ENCODE measurements at places on chromosomes 2 and 18.
A peak's percentile ranks its signal among the peaks of the same experiment; 100 is the strongest.

DNA sequence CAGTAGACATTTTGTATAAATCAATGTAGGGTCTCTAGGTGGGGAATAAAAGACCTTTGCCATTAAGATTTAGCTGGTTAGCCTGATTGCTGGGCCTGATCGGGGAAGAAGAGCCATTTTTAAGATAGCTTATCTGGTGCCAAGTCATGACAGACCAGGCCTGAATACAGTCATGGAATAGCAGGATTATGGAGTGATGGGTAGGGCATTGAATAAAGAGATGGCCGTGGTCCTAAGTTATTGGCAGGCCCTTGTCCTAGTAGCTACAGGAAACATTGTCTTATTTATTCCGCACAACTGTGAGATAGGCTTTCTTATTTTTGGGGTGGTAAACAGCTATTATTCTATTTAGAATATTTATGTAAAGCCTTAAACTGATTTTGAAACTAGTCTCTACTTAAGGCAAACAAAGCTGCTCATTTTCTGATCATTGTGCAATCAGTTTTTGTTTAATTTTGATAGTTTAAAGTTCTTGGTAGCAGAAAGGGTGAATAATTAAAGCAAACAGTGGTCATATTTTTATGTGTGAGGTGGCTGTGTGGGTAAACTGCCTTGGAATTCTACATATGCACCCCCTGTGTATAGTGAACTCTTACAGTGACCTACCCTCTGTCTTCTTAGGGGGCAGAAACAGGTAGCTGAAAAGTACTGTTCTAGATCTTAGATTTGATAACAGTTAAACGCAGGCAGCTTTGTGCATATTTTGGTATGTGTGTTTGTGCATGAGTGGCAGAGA lies 22.6 kb downstream of the ZNF236 start:
- DNase-seq = no peak

GRCh38 chr2:59693231-59693959 lies 860.1 kb downstream of the BCL11A start:
- no peak for DNase-seq

- no peak for DNase-seq
These were observed 23.8 kb upstream of the DNER start for GRCh38 chr2:229738024-229738625.

GRCh38 chr2:112539306-112539705 lies 3.0 kb upstream of the POLR1B start:
- no peak for DNase-seq

DNA sequence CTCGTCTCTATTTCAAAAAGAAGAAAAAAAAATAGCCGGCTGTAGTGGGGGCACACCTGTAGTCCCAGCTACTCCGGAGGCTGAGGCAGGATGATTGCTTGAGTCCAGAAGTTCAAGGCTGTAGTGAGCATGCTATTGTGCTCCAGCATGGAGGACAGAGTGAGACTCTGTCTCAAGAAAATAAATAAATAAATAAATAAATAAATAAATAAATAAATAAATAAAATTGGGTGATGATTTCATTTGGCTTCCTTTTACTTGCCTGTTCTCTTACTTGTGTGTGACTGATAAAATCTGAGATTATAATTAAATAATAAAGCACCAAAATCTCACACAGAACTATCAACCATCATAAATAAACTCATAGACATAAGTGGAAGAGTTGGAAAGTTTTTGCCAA lies 657.8 kb downstream of the NRXN1 start:
- DNase-seq = no peak

DNA sequence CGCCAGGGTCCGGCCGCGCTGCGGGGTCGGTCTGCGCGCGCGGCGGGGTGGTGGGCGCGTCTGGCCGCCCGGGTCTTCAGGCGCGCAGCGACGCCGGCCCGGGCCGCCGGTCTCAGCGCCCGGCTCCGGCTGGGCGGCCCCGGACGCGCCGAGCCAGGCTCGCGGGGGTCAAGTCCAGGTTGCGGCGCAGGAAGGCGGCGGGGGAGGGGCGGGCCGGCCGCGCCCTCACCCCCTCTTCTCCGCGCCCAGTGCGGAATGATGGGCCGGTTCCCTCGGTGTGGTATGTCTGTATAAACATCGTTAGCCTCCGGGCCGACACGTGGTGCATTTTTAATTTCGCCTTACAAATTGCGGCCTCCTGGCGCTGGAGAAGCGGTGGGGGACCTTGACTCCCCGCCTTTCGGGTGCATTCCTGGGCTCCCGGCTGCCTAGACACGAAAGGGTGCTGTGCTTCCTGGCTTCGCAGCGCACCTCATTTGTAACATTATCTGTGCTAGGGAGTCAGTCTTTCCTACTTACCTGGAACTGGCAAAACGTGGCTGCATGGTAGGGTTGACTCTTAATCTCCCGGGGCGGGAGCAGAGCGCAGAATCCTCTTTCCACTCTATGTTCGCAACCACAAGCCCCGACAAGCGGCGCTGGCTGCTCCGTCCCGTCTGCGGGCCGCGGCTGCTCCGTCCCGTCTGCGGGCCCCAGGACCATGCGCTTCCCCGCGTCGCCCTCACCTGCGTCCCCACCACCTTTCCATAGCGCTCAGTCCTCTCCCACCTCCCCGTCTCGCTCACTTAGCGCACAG lies 69.0 kb downstream of the CTAGE1 start:
- DNase-seq = no peak

GRCh38 chr2:47127862-47128543 lies 27.1 kb downstream of the STPG4 start:
- no peak for DNase-seq

GRCh38 chr2:189516546-189516945 lies 64.0 kb downstream of the SLC40A1 start:
- no peak for DNase-seq

GRCh38 chr2:5352286-5352685 lies 339.9 kb upstream of the SOX11 start:
- DNase-seq = no peak

DNA sequence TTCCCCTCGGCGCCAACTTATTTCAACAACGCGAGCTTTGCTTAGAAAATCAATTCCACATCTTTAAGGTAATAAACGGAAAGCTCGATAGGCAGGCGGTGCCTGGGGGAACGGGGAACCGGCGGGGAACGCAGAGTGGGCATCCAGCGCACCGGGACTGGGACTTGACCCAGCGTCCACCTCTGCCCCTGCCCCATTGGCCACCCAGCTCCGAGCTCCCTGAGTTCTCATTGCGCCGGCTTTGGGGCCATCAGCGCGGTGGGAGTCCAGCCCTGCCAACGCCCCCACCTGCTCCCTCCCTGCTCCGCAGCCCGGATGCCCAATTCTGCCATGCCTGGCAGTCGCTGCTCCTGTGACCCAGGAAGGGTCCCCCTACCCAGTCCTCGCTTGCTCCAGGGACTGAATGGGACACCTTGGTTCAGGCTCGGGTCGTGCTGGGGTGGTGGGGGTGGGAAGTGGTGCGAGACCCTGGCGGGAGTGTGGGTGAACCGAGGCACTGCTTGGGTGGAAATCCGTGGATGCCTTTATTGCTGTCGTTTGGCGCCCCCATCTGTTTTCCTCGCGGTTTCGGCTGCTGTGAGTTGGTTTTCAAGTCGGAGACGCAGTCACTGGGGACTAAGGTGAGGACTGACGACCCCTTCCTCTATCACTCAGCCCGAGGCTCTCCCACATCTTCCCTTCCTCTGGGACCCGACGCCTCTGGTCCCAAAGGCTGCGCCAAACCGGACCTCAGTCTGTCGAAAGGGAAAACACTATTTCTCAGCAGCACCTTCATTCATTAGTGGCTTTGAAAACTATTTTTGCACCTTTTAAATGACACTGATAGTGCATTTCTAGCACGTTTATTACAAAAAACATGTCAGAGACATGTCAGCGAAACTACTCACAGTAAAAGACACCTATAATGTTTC lies 2.4 kb upstream of the EVX2 start:
- peak; percentile 29 for DNase-seq

DNA sequence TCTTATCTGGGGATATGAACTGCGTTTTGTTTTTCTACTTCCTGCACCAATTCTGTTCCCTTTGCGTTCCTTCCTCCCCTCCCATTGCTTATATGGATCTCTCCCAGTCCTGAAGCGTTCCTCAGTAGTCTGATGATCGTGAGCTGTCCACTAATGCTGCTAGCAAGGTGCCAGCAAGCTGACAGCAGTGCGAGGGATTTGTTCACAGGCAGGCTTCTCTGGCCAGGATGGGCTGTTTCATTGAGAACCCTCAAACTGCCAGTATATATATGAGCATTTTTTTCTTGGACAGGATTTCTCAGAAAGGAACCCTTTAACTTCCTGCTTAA lies 40.1 kb downstream of the GTF3C3 start:
- DNase-seq = no peak

GRCh38 chr18:48436907-48437306 lies 27.7 kb upstream of the ZBTB7C start:
- no peak for DNase-seq

DNA sequence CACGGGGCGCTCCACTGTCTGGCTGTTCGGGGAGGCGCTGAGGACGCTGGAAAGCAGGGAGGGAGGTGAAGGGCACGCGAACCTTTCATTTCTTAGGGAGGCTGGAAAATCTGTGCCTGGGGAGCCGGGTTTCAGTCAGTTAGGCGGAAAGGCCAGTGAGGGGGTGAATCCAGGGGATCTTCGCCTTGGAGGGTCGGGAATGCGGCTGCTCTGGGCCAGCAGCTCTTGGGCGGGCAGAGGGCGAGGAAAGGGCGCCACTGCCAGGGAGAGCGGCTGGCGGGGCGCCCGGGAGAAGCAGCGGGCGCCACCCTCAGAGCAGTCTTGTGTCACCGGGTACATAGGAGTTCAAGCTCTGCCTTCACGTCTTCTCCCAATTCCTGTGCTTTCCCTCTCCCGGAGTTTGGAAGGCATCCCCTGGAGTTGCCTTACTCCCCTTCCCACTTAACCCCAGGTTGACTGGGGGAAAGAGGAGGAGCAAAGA lies 1.4 kb downstream of the CCDC85A start:
- DNase-seq = no peak

GRCh38 chr18:23281626-23282436 lies 146.5 kb downstream of the CABLES1 start:
- DNase-seq = no peak

GRCh38 chr2:209593930-209594329 lies 170.1 kb downstream of the MAP2 start:
- DNase-seq = no peak

GRCh38 chr2:6917071-6917760 lies at the start of gene RNF144A:
TSS of gene RNF144A (plus strand) at chr2:6917412. CDS start at chr2:6996927, 79,515 bp downstream.
- peak; percentile 63 for DNase-seq

DNA sequence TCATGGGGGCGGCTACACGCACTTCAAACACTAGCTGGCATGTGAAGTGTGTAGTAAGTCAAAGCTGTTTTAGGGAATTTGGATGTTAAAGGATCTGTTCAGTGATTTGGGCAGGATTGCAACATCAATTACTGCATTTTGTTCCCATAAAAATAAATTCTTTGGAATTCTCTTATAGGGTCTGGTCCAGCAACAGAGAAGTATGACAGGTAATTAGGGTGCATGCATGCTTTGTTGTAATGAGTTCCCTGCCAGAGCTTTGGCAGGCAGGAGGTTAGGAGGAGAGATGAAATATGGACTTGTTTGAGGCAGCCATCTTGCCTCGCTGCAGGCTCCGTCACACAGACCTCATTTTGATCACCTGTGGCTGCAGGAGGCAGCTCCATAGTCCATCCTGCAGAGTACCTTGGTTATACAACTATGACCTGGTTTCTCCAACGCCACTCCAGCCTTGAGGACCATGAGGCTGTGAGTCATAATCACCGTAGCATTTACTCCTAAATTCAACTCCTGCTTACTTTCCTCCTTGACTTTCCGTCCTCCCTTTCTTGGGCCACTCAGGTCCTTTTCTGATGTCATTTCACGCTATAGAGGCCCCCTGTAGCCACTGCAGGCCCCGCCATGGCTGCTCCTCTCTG lies 26.5 kb upstream of the EML4 start:
- DNase-seq = no peak

DNA sequence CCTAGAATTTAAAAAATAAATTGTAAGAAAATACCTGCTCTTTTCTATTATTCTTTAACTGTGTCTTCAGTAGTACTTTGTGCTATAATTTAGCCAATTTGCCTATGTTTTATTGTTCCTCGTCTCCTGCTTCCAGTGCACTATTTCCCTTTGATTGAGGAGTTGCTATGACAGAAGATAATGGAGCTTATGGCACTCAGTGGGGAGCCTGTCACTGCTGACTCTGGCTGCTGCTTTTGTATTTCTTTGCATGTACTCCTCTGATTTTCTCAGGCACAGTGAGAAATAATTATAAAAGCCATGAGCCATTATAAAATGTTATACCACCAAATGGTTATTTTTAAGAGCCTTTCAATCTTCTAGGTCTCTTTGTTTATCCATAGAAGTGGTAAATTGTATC lies 1310.8 kb upstream of the SLC39A10 start:
- DNase-seq = no peak

- no peak for DNase-seq
These were observed 59.7 kb downstream of the TTC32 start for GRCh38 chr2:19841918-19842693.

- no peak for DNase-seq
These were observed 96.7 kb upstream of the SIX3 start for GRCh38 chr2:44844651-44845270.

- DNase-seq = no peak
These were observed 885.6 kb upstream of the VRK2 start for GRCh38 chr2:57160976-57161375.

DNA sequence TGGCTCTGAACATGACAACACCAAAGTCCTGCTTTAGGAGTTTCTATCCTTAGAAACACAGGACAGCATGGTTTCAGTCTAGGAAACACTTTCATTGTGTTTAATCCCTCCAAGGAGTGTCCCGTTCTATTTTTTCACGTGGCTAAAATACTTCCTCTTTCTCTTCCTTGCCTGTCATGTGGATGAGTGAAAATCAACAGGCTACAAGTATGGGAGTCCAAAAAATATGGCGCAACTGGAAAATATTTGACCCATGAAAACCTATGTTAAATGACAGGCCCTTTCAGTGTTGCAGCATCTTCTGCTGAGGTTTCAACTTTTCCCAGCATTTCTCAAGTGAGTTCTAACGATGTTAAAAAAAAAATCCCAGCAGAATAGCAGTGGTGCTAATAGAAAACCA lies 146.3 kb downstream of the LAMA3 start:
- no peak for DNase-seq

DNA sequence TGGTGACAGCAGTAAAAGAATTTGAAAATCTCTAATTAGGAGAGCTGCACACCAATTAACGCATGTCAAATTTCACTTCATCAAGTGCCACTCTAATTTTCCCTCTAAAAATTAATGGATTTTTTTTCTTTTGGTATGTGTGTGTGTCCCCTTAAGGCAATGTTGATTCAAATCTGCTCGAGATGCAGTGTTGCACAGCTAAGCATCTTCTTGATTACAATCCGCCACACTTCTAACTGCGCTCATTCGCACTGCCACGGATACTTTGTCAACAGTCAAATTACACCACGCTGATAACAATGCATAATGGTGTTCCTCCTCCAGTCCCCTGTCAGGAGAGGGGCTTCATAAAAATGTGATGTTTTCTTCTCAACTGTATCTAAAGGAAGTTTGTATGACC lies 261.4 kb downstream of the MEIS1 start:
- DNase-seq = no peak

- no peak for DNase-seq
These were observed 26.0 kb upstream of the GLI2 start for GRCh38 chr2:120709608-120710041.
